ENCODE measurements at places on chromosomes 7 and 10.

DNA sequence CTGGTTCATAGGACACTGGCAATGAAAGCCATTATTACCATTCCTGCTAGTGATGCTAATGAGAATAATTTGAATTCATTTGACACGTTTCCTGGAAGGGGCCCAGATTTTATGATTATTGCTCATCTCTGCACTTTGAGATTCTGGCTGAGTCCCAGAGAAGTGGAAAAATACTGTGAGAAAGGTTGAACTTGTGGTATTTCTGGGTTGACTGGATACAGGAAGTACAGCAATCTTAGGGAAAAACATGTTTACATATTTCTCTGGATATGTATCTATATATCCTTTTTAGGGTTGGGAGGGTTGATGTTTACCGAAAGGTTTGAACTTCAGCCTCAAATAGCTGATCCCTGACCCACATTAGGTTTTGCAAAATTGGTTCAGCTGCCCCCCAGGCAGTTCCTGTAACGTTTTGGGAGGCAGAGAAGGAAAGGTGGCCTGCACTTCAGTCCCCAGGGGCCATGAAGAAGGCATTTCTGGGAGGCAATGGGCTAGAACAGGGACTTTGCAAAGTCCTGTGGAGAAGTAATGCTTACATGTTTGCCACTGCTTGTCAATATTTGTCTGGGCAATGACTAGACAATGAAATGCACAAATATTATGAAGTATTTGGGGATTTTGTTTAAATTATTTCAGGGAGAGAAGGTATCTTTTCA, 253.7 kb upstream of the PITRM1 start:
- DNase-seq, result no peak

DNA sequence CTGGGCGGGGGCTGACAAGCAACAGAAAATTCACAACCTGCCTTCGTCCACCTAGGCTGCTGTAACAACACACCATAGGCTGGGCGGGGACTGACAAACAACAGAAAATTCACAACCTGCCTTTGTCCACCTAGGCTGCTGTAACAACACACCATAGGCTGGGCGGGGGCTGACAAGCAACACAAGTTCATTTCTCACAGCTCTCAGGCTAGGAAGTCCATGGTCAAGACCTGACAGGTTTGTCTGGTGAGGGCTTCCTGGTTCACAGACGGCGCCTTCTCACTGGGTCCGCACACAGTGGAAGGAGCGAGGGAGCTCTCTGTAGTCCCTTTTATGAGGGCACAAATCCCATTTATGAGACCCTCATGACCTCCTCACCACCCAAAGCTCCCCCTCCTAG, 52.2 kb downstream of the DIP2C start:
- DNase-seq, result no peak

DNA sequence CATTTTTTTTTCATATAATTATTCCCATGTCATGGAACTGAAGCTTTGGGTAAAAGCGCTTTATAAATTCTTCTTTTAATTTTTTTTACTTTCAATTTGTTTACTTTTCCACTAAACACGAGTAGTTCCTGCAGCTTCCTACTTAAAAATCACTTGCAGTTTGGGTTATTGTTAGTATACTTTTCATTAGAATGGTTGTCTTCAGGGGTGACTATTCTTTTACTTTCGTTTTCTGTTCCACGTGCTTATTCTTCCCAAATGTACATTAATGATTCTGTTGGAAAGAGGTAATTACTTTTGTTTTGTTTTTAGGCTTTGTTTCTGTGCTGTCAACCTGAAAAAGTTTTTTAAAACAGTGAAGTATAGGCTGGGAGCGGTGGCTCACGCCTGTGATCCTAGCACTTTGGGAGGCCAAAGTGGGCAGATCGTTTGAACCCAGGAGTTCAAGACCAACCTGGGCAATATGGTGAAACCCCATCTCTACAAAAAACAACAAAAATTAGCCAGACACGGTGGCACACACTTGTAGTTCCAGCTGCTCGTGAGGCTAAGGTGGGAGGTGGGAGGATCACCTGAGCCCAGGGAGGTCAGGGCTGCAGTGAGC, 5.2 kb upstream of the CFAP69 start:
- DNase-seq, result no peak

DNA sequence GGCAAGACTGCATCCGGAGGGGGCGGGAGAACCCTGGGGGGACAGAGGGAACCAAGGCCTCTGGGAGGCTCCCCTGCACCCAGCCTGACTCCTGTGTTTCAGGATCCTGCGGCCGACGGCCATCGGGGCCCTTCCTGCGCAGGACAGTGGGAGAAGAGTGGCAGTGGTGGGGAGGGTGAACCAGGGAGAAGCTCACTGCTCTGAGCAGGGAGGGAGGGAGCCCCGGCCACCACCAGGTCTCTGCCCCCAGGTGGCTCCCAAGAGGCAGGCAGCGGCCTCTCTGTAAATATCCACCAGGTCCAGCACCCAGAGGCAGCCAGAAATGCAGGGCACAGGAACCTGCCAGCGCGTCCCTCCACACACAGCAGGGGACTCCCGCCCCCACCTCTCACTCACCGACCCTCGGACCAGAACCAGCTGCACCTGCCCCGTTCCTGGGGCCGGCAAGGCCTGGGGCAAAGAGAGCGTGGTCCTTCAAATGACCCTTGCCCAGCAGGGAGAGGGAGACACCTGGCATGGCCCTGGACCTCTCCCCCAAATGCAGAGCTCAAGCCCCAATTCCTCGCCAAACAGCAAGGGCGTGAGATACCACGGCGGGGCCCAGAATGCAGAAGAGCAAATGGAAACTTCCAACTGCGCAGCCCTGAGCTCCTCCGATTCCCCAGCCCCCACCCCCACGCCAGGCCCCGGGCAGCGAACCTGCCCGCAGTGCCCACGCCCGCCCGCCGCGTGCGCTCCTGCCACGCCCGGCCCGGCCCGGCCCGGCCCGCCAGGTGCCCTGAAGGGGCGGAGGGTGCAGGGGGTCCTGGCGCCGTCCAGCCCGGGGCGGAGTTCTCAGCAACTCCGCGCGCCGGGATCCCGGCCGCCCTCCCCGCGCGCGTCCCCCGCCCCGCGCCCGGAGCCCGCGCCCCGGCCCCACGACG, 805 bp downstream of the RASGEF1A start:
- DNase-seq, result no peak

DNA sequence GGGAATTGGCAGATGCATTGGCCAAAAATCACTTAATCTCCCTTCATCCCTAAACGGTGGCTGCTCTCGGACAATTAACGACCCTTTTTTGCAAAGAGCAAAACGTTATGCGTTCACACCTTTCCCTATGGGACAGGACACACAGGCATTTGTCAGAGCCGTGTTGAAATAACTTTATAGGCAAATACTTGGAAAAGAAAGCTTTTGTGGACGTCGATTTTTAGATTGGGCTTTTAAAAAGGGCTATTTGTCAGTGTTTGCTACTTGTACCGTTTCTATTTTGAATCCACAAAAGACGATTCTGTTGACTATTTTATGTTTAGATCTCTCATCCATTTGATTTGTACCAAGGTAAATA, 245.6 kb downstream of the SLC25A13 start:
- DNase-seq, result no peak

GRCh38 chr10:24723386-24723787, 300 bp downstream of the ARHGAP21 start:
- peak; percentile 37 for DNase-seq

- DNase-seq, result no peak
These were observed 141.9 kb upstream of the KLF14 start for GRCh38 chr7:130875901-130876300.

DNA sequence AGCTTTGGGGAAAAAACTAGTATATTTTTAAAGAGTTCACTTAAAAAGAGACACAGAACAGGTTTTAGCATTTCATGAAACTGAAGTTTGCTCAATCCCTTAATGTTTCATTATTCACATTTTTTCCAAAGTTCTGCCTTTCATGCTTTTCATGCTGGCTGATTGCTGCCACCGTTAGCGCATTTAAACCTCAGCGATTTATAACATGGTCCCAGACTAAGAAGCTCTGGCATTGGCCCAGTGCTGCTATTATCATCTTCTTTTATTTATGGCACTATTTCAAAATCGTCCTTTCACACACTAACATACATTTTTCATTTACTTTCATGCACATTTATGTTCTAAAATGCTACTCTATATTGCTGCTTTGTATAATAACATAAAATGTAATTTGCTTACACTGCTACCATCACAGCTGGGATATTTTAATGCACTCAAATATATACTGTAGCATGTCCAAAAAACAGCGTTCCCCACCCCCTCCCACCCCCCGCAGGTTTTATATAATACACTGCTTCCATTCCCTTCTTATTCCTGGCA, 141.9 kb downstream of the MPP7 start:
- DNase-seq, result no peak

DNA sequence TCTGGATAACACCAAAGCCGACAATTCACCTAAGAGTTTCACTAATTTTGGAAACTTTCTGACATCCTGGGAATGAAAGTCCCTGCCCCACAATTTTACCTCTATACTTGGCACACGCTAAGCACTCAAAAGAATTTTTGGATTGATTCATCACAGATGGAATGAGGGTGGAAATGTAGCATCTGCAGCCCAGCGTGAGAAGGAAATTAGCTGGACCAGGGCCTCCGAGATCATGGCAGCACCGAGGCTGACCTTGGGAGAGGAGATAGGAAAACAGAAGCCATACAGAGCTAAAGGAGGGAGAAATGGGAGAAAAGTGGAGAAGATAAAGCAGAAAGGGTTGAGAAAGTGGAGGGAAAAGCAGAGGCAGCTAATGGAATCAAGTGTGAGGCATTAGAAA, 606.6 kb upstream of the DPP6 start:
- no peak for DNase-seq

GRCh38 chr10:20118119-20118518, 301.9 kb downstream of the PLXDC2 start:
- no peak for DNase-seq

GRCh38 chr10:26835025-26835424, 25.7 kb downstream of the ABI1 start:
- no peak for DNase-seq

- no peak for DNase-seq
These were observed 70.2 kb upstream of the FERD3L start for GRCh38 chr7:19215412-19215811.

DNA sequence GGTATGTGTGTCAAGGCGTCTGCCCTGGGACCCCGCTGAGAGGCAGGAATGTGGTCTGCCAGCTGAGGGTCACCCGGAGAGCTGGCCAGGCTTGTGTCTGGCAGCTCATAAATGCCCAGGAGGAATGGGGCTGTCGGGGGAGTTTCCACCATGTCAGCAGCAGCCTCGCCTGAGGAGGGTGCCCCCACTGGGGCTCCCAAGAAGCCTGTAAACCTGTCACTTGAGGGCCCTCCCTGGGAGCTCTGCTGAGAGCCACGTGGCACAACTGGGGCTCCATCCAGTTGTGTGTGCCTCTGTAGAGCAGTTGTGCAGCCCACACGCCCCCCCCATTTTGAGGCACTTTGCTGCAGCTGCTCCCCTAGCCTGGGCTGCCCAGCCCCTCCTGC, 70.6 kb downstream of the NEURL1 start:
- DNase-seq, result no peak

DNA sequence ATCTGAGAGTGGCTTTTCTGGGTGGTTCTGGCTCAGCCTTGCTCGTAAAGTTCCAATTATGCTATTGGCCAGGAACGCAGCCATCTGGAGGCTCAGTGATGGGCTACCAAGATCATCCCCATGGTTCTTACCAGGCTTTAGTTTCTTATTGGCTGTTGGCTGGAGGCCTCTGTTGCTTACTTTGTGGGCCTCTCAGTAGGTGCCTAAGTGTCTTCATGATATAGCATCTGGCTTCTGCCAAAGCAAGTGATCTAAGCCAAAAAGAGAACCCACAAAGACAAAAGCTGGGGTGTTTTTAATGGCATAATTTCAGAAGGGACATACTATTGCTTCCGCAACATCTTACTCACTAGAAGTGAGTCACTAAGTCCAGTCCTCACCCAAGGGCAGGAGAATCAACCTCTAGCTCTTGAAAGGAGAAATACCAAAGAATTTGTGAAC, 132.0 kb upstream of the MDFIC start:
- DNase-seq, result no peak

GRCh38 chr10:91924212-91925021, 847 bp downstream of the BTAF1 start:
- peak; percentile 43 for DNase-seq

DNA sequence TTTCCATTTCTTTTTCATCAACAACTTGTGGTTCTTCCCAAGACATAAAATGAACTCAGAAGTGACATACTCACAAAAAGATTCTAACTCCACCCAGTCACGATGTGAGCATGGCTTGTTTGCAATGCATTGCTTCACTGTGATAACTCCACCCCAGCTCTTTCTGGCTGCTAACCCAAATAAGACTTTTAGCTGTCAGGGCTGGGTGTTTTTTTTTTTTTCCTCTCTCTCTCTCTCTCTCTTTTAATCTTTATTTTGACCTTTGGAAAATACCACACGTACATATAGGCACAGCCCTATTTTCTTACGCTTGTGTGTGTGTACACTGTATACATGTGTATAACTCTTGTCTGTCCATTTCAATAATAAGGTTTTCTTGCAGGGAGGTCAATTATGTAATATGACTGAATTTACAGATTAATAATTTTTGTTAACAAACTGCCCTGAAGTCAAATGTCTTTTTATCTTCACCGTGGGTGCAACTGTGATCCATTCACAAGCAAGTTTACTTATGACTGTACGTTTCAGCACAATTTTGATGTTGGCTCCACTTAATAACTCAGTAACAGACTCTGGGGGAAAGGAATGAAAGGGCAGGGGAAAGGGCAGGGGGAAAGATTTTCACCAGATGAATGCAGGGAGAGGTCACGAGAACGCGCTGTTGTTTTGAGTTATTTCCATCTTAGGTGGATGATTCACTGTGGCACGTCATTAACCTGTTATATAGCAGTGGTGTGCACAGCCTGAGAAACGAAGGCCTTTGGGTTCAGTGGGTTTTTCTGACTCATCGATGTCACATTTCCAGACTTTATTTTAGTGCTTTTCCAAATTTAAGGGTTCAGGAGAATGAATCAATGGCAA, 49.1 kb downstream of the APBB1IP start:
- DNase-seq, result peak; percentile 30

GRCh38 chr7:6691103-6691502, 15.6 kb downstream of the ZNF12 start:
- DNase-seq, result no peak

GRCh38 chr10:32141018-32141807, 85.0 kb upstream of the KIF5B start:
- no peak for DNase-seq

DNA sequence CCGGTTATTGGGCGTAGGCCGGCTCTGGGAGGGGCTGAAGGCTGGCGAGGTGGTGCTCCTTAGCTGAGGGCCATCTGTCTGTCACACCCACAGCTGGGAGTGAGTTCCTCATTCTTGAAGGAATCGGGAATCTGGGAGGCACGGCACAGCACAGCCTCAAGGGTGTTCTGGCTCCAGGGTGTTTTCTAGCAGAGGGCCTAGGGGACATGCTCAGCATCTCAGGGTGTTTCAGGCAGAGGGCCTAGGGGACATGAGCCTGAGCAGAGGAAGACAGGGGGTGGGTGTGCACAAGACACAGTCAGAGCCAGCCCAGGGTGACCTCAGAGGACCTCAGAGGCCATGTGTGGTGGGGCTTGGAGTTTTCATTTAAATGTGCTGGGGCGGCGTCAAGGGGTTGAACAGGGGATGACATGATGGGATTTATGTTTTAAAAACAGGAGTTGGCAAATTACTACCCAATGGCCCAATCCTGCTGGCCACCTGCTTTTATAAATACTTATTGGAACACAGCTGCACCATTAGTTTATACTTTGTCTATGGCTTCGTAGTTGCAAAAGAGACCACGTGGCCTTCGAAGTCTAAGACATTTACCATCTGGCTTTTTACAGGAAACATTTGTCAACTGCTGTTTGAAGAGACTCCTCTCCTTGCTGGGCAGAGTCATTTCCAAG, 121.6 kb downstream of the PRKAG2 start:
- DNase-seq, result no peak

GRCh38 chr7:38291650-38292049, 18.2 kb upstream of the TARP start:
- DNase-seq, result no peak

- no peak for DNase-seq
These were observed 95.5 kb downstream of the MAP3K8 start for GRCh38 chr10:30529373-30529998.
